T-helper 2 cell treated with Interferon-gamma antibody and Interleukin-4, amounts not matched to agents 5 μg/mL and 100 μg/mL, for 36 hours (primary cell): ENCODE measurements at places on chromosomes 6 and 20.

DNA sequence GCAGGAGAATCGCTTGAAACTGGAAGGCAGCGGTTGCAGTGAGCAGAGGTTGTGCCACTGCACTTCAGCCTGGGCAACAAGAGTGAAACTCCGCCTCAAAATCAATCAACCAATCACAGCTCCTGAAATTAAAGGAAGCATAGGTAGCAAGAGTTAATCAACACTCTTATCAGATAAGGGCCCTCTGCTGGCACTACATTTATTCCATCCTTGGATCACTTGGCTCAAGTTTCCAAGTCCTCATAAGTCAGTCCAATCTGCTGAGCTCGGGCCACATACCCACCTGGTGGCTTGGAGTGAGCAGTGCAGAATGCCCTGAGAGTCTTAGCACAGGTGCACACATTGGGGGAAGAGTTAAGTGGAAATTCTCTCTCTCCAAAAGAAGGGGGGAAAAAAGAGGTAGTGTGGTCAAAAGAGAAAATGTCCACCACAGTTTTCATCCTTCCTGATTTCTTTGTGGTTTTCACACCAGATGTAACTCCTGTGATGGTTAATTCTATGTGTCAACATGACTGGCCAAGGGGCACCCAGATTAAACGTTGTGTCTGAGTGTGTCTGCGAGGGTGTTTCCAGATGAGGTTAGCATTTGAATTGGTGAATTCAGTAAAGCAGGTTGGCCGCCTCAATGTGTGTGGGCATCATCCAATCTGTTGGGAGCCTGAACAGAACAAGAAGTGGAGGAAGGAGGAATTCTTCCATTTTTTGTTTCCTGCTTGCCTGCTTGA, 14.2 kb upstream of the FAM8A1 start:
- DNase-seq, result no peak

DNA sequence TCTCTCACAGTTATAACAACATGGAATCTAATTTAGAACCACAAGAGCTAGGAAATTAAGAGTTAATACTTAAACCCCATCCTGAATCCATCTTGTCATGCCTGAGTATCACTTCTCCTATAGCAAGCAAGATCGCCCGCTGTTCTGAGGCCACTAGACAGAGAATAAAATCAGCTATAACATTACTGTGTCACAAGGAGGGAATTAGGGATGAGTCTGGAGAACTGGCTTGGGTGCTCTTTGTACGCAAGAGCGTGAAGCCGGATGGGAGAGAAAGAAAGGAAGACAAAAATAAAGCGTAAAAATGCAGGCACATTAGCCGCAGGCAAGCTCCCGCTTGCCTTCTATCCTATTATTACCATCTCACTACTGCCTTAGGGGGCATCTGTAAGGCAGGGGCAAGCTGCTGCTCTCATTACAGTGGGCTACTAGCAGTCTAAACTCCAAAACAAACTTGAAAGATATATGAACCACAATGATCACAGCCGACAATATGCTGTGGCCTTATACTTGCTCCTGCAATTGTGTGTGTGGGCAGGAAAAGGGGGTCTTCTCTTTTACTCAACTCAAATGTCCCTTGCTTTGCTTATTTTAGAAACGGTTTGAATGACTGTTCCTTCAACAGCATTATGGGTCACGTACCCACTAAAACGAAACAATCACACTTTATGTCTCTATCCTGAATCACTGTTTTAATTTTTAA, 81.9 kb downstream of the GJA10 start:
- no peak for DNase-seq

DNA sequence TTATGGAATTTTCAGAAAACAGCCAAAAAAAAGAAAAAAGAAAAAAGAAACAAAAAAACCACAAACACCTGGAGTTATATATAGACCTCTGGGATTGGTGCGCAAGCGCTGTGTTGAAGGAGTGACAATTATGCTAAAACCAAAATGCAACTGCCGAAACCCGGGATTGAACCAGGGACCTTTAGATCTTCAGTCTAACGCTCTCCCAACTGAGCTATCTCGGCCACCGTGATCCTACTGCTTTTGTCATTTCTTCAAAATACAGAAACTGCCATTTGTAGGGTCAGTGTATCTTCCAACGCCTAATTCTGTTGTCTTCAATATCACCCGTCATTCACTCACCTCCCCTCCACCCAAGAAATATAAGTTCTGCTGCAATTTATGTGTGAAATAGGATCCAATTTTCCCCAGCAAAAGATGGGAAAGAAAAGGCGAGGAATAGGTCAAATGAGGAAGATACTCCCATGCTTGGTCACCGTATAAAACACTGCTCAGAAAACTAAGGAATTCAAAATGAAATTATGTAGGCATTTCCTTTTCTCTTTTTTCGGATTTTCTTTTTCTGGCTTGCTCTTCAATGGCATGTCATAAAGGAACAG, 116.0 kb downstream of the TRIM27 start:
- DNase-seq, result peak; percentile 17

DNA sequence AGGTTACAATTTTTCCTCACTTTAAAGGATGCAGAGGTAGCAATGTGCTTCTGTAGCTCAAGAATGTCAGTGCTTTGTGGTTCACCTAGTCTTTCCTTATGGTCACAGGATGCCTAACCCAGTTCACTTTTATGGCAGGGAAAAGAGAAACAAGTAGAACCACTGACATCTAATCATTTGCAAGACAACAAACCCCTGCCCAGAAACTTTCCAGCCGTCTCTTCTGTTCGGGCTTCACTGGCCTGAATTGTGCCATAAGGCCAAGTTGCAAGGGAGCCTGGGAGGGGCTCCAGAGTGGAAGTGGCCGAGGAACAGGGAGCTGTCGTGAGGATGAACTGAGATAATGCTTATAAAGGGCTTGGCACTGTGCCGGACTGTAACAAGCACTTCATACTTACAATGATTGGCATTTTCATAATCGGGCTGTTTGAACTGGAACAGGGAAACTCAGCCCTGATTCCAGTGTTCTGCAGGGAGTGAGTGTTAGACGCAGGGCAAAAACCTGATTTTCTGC, 212.6 kb downstream of the BCAS1 start:
- DNase-seq, result no peak

DNA sequence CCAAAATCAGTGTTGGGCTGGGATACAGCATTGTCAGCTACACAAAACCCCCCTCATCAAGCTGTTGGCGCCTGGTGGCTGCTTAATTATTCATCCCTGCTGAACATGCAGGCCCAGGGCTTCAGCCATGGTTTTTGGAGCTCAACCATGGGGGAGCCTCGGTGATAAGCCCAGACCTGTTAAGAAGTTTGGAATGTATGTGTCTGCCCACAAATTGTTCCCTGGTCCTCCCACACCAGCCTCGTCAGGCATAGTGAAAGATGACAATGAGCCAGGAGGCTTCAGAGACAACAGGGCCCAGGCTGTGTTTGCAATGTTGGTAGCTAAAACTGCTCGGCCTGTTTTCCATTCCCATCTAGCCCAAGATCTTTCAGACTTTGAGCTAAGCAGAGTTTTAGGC, 34.8 kb upstream of the SIRPA start:
- no peak for DNase-seq

GRCh38 chr6:133242637-133243585, 1.8 kb downstream of the EYA4 start:
- DNase-seq, result no peak

GRCh38 chr6:34981951-34982350, 92.9 kb downstream of the ANKS1A start:
- no peak for DNase-seq

DNA sequence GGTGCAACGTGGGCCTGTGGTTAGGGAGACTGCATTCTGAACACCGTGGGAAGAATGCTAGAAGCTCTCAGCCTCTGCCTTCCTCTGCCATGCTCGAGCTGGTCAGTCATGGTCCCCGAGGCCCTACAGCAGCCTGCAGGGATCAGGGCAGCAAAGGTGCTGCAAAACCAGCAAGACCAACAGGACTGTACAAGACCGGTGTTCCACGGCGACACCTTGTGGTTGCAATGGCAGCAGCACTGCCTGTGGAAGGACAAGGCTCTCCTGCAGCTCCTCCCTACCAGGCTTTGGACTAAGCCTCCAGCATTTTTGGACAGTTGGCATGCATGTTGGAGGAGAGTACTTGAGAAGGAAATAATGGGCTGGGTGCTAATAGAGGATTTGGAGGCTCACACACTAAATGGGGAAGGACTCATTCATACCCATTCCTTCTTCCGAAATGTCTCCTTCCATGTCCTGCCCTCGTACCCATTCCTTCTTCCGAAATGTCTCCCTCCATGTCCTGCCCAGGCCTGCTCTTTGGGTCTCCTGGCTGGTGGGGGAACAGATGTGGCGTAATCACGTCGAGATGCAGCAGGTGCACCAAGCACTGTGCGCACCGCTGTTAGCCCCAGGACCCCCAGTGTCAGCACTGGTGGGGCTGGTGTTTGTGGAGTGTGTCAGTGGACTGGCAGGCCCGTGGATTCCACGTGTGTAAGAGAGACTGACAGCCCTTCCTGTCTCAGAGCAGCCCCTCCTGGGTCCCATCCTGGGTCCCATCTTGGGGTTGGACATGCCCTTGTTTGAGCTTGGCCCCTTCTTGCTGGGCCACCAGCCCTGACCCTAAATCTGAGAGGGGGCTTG, 18.6 kb upstream of the MYT1 start:
- no peak for DNase-seq

DNA sequence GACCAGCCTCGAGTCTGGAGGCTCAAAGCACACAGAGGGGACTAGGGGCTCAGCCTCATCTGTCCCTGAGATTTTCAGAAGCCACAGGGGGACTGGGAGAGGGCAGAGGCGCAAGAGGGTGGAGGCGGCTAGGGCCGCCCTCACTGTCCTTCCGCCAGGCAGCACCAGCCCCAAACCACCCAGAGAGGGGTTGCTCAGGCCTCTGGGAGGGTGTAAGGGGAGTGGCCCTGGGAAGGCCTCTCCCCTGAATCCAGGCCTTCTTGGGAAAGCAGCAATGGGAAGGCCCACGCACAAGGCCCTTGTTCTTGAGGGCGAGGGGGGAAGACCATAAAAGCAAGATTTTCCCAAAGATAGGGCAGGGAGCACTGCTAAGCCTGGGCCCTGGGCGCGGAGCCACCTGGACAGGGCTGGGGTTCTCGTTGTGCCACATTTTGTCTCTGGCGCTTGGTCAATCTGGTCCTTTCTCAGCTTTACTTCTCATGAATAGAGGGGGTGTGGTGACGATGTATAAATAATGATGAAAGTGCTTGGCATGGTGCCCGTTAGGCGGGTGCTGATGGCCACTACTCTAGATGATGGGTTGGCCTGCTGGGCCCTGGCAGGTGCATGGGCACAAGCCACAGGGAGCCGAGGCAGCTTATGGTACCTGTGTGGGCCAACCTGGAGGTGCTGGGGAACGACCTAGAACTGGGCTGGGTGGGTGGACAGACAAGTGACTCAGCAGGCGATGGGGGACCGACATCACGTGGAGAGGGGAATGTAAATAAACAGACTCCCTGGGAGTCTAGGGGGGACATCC, 4.8 kb downstream of the SAMD10 start:
- DNase-seq, result no peak

DNA sequence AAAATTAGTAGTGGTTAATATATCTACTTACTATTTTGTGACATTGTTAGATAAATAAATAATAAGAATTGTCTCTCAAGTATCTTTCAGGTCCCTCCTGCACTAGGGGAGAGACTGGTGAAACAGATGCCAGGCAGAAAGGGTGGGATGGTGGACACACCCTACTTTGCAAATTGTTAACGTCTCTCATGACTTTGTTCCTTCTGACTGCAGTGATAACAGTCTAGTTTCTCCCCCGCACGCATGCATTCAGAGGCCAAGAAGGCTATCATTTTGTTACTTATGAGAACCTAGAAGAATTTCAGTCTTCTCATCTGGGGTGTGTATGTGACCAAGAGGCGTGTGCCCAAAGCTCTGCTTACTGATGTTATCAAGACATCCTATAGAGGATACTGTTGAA, 152.3 kb downstream of the EDN1 start:
- DNase-seq, result no peak

- DNase-seq, result no peak
These were observed 118.4 kb upstream of the BTBD3 start for GRCh38 chr20:11799281-11799684.

DNA sequence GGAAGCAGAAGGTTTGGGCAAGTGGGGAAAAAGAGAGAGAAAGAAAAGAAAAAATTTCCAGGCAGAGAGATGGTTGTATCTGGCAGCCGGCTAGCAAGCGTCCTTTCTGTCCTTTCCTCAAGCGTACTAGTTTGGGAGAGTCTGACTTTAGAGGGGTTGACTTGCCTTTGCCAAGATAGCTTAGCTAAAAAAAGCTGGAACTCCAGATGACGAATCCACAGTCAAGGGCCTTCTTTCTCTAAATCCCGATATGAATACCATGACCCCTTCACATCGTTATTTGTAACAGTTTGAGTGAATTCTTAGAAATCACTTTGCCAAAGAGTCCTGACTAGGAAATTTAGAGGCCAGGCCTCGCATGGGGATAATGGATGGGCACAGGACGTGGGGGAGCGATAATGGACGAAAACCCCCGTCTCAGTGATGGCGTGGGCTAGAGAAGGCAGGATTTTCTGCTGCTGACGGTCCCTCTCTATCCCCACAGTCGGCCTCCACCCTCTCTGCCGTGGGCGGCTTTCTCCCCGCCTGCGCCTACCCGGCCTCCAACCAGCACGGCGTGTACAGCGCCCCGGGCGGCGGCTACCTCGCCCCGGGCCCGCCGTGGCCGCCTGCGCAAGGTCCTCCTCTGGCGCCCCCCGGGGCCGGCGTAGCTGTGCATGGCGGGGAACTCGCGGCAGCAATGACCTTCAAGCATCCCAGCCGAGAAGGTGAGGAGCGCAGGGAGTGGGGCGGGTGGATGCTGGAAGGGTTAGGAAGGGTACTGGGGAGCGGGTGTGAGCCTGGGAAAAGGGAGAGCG, 3.5 kb downstream of the PAX1 start:
- DNase-seq, result no peak

DNA sequence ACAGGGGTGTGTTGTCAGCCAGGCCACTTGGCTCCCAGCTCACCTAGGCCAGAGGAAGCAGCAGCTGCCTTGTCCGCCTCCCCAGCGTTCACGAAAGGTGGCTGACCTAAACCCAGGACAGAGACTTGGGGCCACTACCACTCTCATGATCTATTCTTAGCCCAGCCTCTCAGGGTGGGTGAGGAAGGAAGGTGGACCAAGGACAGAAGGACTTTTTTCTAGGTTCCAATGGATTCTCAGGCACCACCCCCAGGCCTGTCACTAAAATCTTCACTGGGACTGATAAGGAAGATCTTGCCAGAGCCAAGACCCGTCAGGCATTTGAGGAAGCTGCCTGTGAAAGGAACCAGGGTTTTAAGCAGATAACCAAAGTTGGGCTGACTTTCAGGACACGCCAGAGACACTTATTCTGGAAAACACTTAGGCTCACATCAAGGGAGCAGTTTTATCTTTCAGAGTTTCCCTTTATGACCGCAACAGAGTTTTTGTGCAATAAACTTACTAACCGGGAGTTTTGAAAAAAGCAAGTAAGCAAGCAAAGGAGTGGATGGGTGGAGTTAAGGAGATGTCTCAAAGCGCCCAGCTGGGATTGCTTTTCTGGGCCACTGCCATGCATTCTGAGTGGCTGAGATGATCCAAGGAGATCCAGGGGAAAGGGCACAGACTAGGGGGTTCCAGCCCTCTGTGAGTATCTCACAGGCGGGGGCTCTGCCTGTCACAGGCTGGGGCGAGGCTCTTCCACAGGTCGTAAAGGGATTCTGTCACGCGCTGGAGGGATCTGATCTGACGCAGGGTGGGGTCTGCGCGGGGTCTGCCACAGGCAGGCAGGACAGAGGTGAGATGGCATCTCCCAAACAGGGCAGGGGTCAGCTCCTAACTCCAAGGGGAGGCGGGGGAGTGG, 989 bp downstream of the FITM2 start:
- peak; percentile 6 for DNase-seq

- no peak for DNase-seq
These were observed 41.3 kb downstream of the TAF8 start for GRCh38 chr6:42091718-42092023.
